ENCODE measurements at places on chromosomes 6 and 20.

DNA sequence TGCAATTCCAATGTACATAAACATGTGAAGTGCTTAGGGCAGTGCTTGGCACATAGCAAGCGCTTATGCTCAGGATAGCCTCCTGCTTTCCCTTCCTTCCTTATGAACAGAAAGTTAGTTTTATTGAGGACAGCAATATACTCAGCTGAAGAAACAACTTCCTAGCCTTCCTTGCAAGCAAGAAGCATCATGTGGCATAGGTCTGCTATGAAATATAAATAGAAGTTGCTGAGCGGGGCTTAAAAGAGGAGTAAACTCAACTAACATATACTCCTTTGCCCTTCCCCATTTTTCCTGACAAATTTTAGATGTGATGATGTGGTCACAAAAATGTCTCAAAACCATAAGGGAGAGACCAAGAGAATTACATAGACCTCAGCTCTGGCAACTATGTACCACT, 98.9 kb downstream of the KIF16B start:
- DNase-seq, result no peak

GRCh38 chr20:33992145-33992922, 1.4 kb upstream of the RALY start:
- no peak for DNase-seq

DNA sequence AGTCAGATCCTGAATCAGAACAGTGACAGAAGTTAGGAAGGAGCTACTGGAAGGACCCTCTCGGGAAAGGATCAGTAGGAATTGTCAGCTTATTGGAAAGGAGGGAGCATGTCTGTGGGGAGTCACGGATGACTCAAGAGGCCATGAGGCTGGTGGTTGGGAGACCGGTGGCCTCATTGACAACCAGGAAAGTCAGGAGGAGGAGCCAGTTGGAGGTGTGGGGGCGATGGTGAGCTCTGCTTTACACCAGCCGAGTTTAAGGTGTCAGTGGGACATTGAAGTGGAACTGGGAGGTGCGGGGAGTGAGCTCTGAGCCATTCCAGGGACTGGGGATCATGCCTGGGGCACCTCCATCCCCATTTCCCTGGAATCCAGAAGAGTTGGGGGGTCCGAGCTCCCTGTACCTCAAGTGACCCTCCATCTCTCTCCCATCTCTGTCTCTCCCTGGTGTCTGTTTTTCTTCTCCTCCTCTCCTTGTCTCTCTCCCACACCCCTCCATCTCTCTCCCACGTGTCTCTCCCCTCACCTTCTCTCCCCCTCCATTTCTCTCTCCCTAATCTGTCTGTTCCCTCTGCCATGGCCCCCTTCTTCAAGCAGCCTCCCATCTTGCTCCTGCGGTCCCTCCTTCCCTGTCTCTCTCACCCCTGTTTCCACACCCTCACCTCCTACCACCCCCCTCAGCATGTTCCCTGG, 14.3 kb upstream of the ZBTB9 start:
- DNase-seq, result no peak

DNA sequence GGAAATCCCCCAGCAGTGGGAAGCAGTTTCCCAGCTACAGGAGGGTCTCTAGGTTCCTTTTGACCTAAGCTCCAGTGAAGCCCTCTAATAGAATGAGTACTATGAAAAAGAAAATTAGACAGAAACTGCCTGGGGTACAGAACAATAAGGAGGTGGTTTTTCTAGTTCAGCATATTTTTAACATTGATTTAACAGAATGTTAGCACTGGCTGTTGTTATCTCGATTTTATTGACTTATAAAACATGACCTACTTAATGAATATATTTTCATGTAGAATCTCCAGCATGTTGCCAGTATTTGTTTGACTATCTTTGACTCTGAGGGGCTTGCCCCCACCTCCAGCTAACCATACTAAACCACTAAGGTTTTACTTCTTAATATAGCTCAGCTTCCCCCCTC, 19.6 kb downstream of the SCGN start:
- DNase-seq, result no peak

DNA sequence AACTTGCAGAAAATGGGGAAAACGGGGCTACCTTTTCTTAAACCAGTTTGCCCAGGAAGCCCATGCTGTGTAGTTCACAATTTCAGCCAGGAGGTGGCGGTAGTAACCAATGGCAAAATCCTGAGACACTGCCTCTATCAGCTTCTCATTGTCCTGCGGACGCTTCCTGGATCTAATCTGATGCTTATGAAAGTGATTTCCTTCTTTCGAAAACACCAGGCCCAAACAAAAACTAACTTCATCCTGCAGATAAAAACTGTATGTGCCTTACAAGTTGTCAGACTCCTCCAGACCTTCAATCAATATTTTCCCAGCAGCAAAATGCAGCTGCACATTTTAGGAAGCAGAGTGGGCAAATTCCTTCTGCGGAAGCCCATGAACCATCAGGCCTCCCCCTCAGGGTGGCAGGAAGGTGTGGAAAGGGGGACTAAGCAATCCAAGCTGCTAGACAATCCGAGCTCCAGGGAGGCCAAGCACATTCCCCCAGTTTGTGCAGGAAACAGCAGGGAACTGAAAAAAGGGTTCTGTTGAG, 88.5 kb downstream of the LY86 start:
- peak; percentile 80 for DNase-seq
